ENCODE measurements at places on chromosomes 7 and 10.

- no peak for DNase-seq
Measured at GRCh38 chr10:63464402-63465292, 1.1 kb downstream of the JMJD1C start.

GRCh38 chr10:90911133-90912051, 9.5 kb downstream of the ANKRD1 start:
- DNase-seq: peak; percentile 74

GRCh38 chr7:122413339-122413738, 108.8 kb upstream of the FEZF1 start:
- DNase-seq: no peak

GRCh38 chr7:149800169-149800555, 26.8 kb upstream of the ZNF467 start:
- DNase-seq: no peak

GRCh38 chr7:12637819-12638592, 49.4 kb upstream of the ARL4A start:
- no peak for DNase-seq

GRCh38 chr10:47243356-47243755, 56.6 kb upstream of the GDF10 start:
- DNase-seq: no peak

DNA sequence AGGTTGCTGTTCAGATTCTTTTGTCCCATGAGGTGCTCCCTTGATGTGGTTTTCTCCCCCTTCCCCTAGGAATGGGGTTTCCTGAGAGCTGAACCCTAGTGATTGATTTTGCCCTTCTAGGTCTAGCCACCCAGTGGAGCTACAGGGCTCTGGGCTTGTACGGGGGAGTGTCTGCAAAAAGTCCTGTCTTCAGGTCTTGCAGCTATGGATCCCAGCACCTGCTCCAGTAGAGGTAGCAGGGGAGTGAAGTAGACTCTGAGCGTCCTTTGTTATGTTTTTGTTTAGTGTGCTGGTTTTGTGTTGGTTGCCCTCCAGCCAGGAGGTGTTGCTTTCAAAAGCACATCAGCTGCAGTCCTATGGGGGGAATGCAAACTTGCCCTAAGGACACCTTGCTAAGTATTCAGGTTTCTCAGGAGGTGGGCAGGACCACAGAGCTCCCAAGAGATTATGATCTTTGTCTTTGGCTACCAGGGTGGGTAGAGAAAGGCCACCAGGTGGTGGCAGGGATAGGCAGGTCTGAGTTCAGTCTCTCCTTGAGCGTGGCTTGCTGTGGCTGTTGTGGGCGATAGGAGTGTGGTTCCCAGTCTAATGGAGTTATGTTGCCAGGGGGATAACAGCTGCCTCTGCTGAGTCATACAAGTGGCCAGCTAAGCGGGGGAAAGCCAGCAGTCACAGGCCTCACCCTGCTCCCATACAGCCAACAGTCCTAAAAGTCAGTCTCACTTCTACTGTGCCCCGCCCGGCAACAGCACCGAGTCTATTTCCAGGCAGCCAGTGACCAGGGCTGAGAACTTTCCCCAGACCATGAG, 92.4 kb upstream of the JCAD start:
- DNase-seq: peak; percentile 45

- no peak for DNase-seq
Measured at GRCh38 chr7:39811161-39811614, 138.9 kb upstream of the CDK13 start.

DNA sequence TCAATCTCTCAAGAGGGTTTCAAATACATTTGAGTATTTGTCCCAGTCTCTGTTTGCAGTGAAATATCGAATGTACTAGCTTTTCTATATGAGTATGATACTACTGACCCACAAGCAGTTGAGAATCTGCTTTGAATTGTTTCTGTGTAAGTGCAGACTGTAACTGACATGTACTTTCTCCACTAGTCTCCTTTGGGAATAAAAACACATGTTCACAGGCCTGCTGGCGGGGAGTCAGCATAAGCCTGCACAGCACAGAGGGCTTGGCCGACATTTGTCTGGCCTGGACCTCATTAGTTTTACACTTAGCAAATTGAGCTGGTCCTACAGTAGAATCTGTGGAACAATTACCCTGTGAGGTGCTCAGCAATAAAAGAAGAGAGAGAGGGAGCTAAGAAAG, 72.6 kb downstream of the ITGB8 start:
- DNase-seq: no peak

DNA sequence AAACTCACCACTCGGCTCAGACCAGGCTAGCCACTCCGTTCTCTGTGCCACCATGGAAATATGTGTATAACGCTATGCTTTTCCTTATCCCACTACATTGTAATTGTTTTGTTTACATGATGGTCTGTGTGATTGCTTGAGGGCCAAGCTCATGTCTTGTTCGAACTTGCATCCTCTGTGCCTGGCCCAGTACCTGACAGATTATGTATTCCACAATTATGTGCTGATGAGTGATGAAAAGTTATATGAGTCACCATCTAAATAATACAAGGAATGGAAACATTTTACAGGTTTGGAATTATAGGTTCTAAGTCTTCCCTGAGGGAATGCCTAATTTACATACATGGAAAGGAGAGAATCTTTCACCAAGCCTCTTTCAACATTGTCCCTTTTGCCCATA, 137.4 kb downstream of the C7orf25 start:
- DNase-seq: no peak

DNA sequence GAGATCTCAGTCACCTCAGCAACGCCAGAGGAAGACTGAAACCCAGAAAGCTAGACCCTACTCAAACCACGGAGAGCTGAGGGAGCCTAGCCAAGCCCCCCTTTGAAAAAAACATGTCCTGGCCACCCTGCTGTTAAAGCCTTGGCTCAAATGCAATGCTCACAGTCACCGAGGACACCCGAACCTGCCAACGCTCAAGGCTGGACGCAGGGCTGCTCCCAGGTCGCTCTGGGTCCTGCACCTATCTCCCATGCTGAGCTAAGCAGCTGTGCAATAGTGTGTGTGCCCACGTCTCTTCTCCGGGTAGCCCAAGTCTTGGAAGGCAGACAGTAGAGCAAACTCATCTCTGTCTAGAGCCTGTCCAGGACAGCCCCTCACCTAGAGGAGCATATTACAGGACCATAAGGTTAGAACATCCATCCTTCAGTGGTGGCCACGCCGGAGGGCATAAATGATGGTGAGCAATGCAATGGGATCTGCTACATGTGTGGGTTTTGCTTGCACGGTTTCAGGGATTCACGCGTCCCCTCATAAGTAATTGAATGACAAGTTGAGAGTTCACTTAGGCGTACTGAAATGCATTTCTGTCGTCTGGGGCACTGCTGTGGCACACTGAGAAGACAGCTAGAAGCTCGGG, 94.2 kb upstream of the DDC start:
- no peak for DNase-seq

DNA sequence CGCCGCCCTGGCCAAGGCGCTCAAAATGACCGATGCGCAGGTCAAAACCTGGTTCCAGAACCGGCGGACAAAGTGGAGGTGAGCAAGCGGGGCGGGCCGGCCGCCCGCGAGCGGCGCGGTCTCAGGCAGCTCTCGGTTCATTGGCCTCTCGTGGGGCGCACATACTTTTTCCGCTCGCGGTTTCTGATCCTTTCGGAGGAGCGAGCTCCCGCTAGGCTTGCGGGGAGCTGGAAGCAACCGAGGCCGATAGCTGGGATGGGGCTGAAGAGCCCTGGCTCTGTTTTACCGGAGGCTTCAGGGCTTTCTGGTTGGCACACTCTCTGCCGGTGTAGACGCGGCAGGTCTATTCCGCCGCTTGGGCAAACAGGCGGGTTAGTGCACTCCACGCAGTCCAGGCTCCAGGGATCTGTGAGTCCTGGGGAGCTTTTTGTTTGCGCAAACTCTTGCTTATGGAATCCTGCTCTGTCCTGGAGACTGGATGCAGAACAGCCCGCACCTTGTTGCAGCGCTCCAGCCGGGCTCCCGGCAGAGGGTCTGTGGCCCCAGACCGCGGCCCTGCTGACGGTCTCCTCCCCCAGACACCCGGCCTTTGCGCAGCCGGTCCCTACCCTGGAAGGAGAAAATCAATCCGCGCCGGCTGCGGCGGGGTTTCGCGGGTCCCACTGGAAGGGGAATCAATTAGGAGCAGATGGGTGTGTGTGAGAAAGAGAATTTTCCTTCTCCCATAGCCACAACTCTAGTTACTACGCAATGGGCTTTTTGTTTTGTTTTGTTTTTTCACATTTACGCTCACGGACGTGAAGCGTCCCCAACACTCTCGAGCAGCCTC, 3.4 kb downstream of the TLX1 start:
- DNase-seq: no peak

GRCh38 chr10:97538411-97538810, 34.2 kb upstream of the ANKRD2 start:
- DNase-seq: no peak

GRCh38 chr7:94578614-94579013, 69.0 kb downstream of the CASD1 start:
- no peak for DNase-seq
